ENCODE measurements at places on chromosomes 12 and 14.

DNA sequence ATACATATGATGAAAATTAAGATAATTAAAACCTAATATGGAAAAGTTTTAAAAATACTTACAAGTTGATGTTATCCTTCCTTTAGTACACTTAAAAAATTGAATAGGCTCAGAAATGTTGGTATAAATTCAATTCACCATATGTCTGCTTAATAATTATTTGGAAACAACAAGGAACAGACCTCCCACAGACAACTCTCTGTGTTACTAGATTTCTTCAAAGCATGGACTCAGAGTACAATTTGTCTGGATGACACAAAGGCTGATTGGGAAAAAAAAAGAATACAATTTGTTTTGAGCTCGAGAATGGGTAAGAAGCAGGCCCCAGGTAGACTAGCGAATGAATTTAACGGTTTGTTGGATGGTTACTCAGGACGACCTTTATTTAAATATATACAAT, 48.9 kb upstream of the BTG1 start:
- DNase-seq, result no peak

DNA sequence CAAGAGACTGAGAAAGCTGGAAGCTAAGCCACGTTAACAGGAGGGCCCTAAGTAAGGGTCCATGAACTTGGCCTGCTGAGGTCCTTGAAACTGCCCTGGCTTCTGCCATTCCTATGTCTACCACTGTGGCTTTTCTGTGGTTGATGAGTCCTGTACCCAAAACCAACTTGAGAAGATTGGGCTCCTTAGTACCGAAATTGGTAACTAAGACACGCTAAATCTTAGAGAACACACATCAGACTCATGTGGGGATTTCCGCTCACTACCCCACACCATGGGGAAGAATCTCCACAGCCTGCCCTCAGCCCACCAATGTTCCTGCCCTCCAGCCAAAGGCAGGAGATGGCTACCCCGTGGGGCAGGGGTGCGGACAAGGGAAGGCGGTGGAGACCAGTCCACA, 232.9 kb downstream of the SPTSSA start:
- no peak for DNase-seq

- DNase-seq, result no peak
Observed at GRCh38 chr12:94429633-94430032, 30.0 kb downstream of the CEP83 start.

DNA sequence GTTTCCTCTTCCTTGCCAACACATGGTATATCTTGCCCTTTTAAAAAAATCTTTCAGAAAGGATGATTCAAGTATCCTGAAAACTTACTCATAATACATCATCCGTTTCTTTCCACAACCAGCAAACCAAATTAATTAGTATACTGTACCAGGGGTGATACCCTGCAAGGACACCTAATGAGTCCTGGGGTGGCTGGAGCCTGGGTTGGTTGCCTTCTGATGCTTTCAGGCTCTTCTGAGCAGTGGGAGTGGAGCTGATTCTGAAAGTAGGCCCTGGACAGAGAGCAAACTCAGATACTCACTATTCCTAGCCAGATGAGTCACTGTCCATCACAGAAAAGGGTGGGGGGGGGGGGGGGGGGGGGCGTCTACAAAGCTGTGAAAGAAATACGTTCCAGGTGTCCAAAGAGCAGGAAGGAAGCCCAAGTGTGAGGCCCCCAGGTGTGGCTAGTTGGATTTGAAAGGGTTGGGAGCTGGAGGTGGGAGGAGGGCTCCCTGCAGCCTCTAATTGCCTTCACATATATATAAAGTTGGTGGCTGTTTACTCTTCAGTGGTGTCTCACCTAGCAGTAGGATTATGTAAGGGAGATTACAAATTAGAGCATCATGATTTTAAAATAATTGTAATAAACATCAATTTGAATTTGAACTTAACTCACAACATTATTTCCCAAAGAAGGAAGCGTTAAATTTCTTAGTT, 36.5 kb downstream of the FBXO33 start:
- no peak for DNase-seq

DNA sequence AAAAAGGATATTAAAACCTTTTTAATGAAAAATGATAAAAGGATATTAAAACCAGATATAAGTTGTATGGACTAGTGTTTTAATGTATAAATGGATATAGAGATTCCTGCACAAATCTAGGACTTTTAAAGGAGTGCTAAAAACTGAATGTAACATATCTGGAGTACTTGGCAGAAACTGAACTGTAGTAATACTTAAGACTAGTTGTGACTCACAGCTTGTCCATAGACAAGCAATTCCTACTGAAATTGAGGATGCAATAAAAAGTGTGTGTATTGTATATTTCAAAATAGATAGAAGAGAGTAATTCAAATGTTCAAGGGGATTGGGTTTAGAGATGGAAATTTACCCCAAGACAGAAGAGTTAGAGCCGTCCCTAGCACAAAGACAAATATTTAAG, 59.6 kb downstream of the FBXO33 start:
- no peak for DNase-seq

DNA sequence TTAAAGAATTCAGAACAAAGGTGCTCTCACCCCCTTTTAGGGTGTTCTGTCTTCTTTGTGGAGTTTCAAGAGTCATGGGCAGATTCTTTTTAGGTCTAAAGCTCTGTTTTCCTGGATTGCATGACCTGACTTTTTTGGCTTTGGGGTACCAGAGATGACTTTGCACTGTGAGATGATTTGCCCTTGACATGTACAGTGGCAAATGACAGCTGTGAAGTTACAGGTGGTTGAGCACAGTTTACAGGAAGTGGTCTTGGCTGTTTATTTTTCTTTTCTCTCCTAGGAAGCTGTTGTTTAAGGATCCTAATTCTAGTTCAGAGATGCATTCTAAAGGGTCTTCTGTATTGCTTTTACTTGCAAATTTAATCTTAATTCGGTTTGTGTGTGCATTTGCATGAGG, 83.8 kb upstream of the METAP2 start:
- DNase-seq, result no peak

- peak; percentile 66 for DNase-seq
Observed at GRCh38 chr12:92369636-92370035, 224.0 kb upstream of the BTG1 start.

- no peak for DNase-seq
Observed at GRCh38 chr12:32988982-32989381, 92.4 kb upstream of the PKP2 start.

GRCh38 chr14:65006261-65006721, 19.6 kb downstream of the FNTB start:
- no peak for DNase-seq

GRCh38 chr12:108457734-108458361, 57.2 kb upstream of the FICD start:
- no peak for DNase-seq

DNA sequence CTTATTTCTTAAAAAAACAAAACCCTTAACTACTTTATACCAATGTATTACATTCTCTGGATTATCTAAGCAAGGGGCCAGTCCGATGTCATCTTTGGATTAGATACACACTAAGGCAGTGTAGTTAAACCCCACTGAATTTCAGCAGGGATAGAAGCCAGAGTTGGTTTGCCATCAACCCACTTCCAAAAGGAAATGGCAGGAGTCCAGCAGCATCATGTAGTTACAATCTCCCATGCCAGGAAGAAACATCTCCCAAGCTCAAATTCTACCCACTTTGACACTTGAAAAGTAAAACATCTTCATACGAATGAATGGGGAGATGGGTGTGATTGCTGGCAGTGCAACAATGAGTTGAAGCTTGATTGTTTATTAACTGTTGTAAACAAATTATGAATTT, 203.5 kb upstream of the PLXNC1 start:
- DNase-seq, result no peak

GRCh38 chr12:19833775-19834501, 394.6 kb downstream of the AEBP2 start:
- DNase-seq, result no peak

GRCh38 chr12:12540261-12541013, 22.2 kb downstream of the DUSP16 start:
- DNase-seq, result no peak

GRCh38 chr14:57632649-57633048, 139.0 kb upstream of the CCDC198 start:
- no peak for DNase-seq

DNA sequence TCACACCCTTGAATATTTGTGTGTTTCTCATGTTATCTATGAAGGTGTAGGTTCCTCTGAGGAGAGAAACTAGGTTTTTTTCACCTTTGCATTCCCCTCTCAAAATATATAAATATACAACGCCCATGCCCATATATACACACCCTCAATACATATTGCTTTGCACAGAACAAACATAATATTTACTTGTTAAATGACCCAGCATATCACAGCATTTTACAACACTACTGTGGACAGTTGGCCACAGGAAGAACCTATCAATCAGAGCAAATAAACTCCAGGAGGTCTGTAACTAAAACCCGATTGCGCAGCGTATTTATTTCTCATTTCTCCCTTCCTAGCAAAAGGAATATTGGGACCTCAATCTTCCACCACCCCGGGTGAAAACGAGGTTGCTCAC, 196.0 kb downstream of the SLC5A8 start:
- DNase-seq, result no peak

DNA sequence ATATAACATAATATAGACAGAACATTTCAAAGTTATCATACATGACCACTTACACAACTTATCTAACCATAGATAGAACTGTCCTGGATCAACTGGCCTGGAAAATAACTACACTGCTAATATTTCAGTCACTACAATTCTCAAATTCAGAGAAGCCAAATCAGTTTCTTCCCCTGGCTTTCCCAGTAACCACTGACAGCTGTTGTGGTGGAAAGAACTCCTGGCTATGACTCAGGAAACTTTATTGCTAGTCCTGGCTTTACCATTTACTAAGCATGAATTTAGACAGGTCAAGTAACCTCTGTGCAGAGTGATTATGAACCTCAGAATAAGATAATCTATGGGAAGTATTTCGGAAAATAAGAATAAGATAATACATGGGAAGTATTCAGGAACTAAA, 244.9 kb upstream of the DIO2 start:
- DNase-seq, result no peak

- DNase-seq, result no peak
Observed at GRCh38 chr14:102675396-102675795, 82.9 kb downstream of the RCOR1 start.

DNA sequence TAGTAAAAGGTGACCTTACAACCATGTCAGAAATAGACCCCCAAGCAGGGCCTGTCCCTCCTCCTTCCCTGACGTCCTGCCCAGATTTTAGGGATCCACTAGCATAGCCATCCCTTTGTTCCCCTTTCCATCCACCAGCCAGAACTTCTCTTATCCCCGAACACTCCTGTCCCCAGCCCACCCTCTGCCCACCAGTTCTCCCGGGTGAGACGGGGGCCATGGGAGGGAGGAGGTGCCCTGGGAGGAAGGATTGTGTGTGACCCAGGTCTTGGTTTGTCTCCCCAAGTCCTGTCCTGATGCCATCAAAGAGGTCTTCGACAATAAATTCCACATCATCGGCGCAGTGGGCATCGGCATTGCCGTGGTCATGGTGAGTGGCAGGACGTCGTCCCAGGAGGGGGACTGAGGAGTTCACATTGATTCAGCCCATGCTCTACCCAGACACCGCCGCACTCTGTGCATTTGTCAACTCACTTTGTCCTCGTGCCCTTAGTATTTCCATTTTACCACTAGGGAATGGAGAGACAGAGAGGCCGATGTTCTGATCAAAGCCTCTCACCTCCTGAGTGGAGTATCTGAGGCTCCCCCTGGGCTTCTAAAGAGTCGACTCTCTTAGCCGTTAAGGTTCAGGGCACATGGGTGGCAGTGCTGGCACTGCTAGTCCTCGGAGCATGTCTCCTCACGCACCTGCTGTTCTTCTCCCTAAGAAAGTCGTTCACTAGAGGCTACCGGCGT, 35.9 kb downstream of the CD9 start:
- DNase-seq, result no peak

- DNase-seq, result no peak
Observed at GRCh38 chr12:100737168-100737567, 57.4 kb upstream of the ANO4 start.

- DNase-seq, result no peak
Observed at GRCh38 chr14:41360126-41360525, 246.6 kb upstream of the LRFN5 start.

- no peak for DNase-seq
Observed at GRCh38 chr12:109451400-109451799, 25.7 kb downstream of the KCTD10 start.

DNA sequence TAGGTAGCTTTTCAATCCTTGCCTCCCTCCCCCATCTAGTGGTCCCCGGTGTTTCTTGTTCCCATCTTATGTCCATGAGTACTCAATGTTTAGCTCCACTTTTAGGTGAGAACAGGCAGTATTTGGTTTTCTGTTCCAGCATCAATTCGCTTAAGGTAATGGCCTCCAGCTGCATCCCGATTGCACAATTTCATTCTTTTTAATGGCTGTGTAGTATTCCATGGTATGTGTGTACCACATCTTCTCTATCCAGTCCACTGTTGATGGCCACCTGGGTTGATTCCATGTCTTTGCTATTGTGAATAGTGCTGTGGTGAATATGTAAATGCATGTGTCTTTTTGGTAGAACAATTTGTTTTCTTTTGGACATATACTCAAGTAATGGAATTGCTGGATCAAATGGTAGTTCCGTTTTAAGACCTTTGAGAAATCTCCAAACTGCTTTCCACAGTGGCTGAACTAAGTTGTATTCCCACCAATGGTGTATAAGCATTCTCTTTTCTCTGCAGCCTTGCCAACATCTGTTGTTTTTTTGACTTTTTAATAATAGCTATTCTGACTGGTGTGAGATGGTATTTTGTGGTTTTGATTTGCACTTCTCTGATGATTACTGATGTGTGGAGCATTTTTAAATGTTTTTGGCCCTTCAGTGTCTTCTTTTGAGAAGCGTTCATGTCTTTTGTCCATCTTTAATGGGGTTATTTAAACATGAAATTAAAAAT, 34.2 kb upstream of the ASPG start:
- DNase-seq, result no peak

DNA sequence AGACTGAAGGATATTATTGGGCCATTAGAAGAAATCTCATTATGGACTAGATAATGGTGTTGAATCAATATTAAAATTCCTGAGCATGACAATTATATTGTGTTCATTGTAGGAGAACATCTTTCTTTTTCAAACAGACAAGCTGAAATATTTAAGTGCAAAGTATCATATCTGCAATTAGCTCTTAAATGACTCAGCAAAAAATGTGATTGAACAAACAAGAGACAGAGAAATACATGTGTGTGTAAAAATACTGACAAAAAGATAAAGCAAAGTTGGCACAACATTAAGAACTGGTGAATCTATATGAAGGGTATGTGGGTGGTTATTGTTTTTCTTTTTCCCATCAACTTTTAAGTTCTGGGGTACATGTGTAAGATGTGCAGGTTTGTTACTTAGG, 9.5 kb downstream of the CEP290 start:
- no peak for DNase-seq

GRCh38 chr14:22979748-22980392, 2.5 kb downstream of the AJUBA start:
- no peak for DNase-seq

All from AG09319 (cell line).